ENCODE measurements at places on chromosomes 7 and 10.

DNA sequence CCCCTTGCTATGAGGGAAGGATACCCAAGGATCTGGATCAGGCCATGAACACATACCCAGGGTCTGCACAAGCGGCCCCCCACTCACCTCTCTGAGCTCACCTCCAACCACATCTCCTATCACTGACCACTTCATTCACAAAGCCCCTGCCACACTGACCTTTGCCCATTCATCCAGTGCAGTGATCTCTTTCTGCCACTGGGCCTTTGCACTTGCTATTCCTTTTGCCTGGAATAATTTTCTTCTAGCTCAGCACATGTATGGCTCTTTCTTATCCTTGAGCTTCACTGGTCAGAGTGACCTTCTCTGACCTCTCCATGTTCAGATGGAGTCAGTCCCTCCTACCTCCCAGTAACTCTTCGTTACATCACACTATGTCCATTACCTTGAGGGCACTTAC, 48.3 kb downstream of the ADRA2A start:
- DNase-seq, result no peak

DNA sequence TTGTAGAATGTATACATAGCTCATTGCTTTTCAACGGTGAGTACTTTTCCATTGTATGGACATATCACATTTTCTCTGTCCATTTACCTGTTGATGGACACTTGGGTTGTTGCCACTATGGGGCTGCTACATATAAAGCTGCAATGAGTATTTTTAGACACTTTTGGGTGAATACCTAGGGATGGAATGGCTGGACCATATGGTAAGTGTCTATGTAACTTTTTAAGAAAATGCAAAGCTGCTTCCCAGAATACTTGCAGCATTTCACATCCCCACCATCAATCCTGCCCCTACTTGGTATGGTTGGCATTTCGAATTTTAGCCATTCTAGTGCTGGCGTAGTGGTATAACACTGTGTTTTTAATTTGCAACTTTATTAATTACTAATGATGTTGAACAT, 274.6 kb downstream of the TNS3 start:
- DNase-seq, result no peak

- DNase-seq, result peak; percentile 36
Observed at GRCh38 chr10:79242620-79243152, 104.6 kb upstream of the PPIF start.

GRCh38 chr10:101484175-101484745, 103.8 kb downstream of the POLL start:
- DNase-seq, result no peak

GRCh38 chr7:146889806-146890555, 773.4 kb downstream of the CNTNAP2 start:
- no peak for DNase-seq

DNA sequence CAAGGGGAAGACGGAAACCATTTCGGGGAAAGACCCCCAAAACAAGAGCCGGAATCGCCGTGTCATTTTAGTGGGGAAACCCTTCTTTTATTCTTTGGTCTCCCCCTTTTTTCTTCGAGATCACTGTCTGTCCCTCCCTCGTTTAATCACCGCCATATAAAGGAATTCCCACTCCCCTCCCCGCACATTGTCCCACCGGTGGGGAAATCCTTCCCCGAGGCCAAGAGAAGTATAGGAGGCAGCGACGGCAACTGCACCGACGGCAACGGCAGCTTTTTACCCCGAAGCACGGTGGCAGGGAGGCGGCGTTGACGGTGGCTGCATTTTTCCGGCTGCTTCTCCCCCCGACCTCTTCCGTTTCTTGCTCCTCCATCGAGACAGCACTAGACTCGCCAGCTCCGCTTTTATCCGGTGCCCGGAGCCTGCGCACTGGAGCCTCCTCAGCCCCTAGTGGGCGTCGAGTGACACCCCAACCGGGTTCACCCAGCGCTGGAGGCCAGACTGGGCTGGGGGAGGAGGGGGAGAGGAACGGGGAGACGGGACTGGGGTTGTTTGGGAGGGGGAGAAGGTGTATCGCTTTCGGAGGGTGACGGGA, 687 bp upstream of the KMT2E start:
- DNase-seq, result peak; percentile 95
